Kidney glomerular epithelial cell (primary cell): ENCODE measurements at places on chromosomes 7 and 10.

DNA sequence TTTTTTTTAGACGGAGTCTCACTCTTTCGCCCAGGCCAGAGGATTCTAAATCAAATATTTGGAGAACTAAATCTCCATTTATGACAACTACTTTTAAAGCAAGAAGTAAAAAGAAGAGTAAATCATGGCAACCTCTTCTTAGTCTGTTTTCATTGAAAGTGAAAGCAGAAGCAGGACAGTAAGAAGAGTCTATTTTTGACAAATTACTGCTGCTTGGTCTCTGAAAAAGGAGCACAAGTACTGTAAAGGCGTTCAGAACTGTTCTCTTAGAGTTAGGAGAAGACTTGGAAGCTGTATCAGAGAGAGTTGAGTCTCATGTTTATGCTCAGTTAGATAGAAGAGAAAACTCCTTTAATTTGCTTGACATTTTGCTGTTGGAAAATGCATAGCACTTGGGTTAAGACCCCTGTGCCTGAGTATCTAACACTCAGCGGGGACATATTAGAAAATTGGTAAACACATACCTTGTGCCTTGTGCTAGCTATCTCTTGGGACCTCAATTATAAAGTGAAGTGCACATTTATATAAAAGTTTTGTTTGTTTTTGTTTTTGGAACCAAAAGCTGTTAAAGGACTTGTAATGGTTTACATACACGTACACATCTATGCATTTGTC lies 433.0 kb downstream of the ANKRD7 start:
- no peak for DNase-seq

DNA sequence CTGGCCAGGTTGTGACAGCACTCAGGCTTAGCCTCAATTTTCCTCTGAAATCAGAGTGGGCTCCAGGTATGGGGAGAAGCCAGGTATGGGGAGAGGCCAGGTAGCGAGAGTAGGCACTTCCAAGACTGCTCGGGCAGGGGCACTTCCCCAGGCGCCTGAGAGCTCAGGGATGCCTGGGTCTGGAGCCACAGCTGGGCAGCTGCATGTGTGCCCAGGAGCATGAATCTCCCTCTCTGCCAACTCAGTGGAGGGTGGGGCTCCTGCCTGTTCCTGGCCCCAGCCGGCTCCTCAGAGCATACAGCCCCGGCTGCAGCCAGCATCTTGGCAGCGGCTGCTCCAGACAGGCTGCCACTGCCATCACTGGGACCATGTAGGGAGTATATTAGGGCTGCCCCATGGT lies 313.9 kb downstream of the AUTS2 start:
- DNase-seq, result no peak

GRCh38 chr7:139683137-139683921 lies 94.5 kb downstream of the HIPK2 start:
- peak; percentile 45 for DNase-seq

GRCh38 chr10:95742485-95742884 lies 13.5 kb upstream of the ENTPD1 start:
- peak; percentile 29 for DNase-seq

- no peak for DNase-seq
These were observed 846 bp downstream of the ANKRD26 start for GRCh38 chr10:27099448-27099847.
